Stimulated activated CD4-positive, alpha-beta T cell treated with anti-CD3 and anti-CD28 coated beads, Interleukin-15, amount 100 ng/mL, for 1 hour (primary cell): ENCODE measurements at places on chromosomes 5 and 9.

DNA sequence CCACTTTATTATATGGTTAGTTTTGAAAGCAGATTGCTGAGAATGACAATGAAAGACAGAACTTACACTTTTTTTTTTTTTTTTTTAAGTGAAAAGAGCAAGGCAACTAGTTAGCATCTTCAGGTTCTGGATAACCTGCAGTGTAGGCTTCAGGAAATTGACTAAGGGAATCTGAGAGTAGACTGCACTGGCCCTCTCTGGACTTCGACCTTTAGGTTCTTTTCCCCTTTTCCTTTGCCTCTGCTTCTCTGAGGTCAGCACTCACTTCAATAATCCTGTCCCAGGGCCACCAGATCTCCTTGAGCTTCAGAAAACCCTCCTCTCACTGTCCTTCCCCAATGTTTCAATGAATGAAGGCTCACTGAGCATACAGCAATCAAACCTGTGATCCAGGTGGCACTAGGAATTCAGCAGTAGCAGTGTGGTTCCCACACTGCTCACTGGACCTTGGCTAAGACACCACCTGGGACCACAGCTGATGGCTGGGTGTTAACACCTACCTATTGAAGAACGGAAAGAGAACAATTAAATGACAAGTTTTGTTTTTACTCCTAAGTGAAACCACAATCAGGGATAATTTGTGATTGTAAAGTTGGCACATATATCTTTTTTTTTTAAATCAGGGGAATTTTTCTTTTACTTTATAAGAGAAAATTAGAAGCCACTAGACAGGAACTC is 85.8 kb upstream of the IL6ST start:
- no peak for DNase-seq

GRCh38 chr9:69180670-69181069 is 6.6 kb downstream of the TJP2 start:
- DNase-seq = peak; percentile 13

DNA sequence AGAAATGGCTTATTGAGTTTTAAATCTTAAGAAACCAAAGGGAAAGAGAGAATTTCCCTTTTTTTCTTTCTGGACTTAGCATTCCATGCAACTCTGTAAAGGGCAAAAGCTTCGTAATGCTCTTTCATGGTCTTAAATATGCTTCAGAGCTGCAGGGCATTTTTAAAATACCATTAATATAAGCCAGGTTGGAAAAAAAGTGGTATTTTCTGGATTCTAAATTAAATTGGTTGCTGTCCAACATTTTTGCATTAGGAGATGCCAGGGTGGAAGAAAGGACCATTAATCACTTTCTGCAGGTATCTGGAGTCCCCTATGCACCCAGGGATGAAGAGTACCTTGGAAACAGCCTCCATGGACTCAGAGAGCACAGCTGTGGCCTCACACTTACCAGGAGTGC is 215.1 kb upstream of the DAPK1 start:
- no peak for DNase-seq

DNA sequence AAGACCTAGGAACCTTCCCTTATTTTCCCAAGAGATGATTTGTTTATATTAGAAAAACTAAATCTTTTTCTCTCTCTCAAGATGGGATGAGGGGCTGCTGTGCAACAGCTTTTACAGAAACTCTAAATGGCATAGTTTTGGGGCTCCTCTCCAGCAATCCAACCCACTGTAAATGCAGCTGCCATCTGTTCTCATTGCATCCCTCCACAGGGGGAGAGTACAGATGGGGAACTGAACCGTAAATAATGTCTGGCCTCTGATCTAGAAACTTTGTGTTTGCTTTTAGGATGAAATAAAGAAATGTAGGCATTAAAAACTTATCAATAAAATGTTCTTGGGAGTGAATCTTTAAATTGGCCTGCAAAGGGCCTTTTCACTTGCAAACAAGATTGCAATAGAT is 291.4 kb downstream of the MCTP1 start:
- DNase-seq = no peak

DNA sequence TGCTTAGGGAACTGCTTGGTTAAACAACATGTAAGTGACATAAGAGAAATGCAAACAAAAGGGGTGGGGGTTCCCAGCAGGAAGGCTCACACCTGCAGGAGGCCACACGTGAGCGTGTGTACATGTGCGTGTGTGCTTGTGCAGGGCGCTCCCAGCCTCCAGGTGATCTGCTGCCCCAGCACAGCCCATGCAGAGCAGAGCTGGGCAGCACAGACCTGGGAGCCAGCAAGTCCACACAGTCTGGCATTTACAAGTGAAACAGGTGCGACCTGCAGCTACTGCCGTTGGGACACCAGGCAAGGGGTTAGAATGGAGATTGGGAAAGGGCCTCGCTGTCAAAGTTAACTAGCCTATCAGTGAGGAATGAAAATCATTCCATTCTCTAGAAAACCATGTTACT is 41.8 kb downstream of the GRAMD2B start:
- no peak for DNase-seq

DNA sequence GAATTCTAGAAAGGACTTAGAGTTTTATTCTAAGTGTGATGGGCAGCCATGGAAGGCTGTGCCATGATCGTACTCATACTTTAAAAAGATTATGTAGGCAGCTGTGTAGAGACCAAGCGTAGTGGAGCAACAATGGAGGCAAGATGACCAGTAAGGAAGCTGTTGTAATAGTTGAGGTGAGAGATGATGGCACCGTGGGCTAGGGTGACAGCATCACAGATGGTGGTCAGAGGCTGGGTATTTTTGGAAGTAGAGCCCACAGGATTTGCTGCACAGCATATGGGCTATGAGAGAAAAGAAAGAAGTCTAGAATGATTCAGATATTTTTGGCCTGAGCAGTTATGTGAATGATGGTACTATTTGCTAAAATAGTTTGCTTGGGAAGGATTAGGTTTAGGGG is 7.7 kb downstream of the ARHGAP26 start:
- DNase-seq = no peak

GRCh38 chr5:168364750-168365550 is 73.5 kb downstream of the WWC1 start:
- no peak for DNase-seq

DNA sequence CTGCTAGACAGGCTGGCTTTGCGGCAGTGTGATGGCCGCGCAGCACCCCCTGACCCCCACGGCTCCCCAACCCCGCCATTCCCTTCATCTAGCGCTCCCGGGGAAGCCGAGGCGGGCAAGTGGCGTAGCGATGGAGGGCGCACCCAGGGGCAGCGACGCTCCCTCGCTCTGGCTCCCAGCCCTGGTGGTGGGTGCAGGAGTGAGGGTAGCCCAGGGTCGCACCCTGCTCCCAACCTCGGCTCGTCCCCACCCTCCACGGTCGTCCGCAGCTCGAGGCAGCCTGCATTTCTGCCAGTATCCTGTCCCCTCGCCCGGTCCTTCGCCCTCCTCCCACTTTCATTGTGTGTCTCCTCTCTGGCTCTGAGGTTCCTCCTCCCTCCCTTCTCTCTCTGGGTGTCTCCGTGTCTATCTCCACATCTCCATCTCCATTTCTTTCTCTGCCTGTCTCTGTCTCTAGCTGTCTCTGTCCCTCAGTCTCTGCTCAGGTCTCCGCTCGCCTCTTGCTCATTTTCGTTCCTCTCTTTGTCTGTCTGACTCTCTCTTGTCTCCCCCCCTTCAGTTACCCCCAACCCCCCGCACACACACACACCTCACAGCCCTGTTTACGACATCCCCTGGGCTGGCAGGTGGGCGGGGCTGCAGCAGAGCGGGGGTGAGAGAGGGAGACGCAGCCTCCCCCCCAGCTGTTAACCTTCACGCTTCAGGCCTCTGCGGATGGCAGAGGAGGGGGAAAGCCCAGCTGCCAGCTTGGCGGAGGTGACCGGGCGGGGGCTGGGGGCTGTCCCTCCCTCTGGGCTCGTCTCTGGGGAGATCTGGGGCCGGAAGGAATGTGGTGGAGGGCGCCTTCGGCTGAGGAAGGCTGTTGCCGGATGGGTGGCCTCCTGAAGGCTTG is 48.7 kb upstream of the PSD2 start:
- DNase-seq = peak; percentile 61

- no peak for DNase-seq
Observed at GRCh38 chr9:114291886-114292590, 30.9 kb upstream of the ORM1 start.

DNA sequence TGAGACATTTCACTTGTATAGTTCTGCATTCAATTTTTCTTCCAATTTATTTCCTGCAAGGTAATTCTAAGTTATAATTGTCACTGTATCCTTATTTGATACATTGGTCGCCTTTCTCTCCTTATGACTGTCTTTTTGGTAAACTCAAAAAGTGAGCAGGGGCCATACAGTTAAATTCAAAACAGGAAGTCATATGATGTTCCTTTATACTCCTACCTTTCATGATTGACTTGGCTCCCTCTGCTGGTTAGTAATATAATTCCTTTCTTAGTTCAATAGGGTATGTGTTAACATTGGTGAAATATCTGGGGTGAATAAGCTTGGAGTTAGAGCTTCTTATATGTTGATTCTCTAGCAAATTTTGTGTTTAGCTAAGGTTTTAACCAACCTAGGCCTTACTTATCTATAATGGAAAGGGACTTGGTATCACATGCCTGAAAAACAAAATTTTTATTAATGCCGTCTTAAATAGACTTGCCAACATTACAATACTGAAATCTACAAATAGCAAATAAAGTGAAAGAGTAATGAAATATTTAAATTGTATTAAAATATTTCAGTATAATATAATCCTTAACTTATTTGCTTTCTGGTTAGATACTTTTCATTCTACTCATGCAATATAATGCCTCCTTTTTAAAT is 6.0 kb upstream of the NIPBL start:
- no peak for DNase-seq

DNA sequence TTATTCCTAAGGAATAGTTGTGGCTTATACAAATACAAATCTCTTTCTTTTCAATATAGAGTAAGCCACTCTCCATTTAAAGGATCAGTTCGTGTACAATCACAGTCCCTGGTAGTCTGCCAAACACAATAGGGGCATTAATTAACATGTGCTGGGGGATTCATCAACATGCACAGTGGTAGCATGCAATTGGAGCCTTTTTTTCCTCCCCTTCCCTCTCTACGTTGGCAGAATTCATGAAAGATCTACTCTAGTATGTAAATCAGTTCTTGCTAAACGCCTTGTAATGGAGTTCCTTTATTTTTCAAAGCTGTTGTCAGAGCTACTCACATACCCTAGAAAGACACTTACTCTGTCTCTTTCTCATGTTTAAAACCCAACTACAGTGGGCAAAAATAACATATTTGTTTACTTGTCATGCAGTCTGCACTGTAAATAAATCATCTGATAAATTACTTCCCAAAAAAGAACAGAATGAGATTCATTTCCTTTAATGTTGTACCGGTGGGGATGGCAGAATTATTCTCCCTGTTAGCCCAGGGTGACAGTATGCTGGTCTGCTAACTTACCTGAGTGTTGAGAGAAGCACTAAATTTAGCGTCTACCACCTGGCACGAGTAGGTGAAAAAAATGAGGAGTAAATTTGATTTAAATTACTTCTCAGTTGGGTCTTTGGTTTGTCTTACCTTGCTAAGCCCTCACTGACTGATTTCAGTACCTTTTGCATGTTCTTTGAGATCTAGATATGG is 341.5 kb upstream of the CCNH start:
- no peak for DNase-seq

DNA sequence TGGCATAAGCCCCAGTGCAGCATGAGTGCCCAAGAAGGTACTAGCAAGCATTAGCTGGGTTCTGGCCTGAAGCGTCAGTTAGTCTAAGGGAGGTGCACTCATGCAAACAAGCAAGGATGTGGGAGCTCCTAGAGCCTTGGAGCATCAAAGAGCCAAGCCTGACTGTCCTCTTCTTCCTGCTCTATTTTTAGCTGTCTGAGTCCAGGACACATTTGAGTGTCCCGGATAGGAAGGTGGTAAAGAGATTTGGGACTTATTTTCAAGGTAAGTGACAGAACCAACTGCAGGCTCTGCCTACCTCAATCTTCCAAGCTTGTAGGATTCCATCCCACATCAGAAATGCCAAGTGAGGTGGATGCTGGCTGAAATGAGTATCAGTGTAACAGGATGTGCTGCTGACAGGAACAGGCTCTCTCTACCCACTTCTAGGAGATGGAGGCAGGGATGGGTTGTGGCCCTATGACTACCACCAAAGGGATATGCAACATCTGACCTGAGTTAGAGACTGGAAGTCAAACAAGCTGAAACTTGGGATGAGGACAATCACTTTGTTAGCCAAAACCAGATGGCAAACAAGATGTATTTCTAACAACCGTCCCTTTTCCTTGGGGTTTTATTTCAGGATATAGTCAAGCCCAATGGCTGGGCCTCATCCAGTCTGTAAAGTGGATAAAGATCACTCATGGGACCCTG is 15.1 kb downstream of the MACROH2A1 start:
- DNase-seq = no peak

GRCh38 chr5:21263361-21263760 is 1275.4 kb upstream of the CDH18 start:
- DNase-seq = no peak

DNA sequence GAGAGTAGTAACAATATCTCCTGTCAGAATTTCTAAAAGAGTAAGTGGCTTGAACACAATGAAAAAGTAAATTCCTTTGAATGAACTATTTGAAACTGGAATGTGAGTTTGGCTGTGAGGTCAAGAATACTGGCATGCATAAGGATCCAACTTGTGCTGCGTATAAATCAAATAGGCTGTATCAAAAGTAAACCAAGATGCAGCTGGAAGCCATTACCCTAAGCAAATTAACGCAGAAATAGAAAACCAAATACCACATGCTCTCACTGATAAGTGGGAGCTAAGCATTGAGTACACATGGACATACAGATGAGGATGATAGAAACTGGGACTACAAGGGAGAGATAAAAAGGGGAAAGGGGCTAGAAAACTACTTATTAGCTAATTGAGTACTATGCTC is 24.0 kb upstream of the SRFBP1 start:
- no peak for DNase-seq

- no peak for DNase-seq
Observed at GRCh38 chr9:20087481-20087880, 298.6 kb upstream of the SLC24A2 start.

DNA sequence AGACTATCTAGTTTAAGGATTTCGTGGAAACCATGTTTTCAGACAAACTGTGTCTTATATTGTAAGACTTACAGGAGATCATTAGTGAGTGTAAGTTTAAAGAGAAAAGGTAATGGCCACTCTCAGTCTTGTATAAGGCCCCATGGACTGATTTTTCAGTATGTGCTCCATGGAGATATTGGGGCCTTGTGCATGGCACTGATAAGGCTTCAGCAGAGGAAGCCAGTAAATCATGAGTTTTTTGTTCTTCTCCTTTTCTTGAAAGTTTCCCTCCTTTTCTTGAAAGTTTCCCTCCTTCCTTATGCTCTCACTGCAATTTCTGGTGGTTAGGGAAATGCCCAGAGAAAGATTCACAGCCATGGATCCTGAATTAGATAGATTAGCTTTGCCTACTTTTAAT is 471.3 kb downstream of the LRRC70 start:
- DNase-seq = no peak

DNA sequence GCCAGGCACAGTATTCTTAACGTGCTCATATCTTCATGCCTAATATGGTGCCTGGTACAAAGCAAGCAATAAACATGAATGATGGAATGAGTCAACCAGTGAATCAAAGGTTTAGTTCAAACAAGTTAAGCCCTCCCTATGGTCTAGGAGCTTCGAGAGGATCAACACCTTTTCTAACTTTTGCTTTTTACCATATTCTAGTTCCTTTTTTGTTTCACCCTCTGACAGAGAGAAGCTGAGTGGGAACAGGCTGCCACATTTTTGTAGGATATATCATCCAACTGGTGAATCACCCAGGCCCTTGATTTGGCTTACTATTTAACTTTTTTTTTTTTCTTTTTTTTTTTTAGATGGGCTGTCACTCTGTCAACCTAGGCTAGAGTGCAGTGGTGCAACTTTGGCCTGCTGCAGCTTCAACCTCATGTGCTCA is 39.3 kb upstream of the TNC start:
- no peak for DNase-seq
